ENCODE measurements at places on chromosomes 2 and 18.

DNA sequence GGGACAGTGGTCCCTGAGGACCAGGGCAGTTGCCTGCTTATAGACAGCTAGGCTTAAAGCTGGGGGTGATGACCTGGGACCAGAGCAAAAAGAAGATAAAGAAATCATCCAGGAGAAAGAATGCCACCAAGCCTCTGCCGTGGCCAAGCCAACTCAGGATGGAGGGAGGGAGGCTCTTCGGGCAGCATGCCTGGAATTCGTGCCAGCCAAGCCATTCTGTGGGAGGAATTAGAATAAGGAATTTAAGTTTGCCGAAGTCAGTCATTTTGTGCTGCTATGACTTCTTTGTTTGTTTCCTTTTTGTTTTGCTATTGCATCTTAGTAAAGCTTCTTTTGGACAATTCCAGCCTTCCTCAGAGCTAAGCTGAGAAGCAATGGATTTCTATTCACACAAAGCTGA is 124.1 kb downstream of the EN1 start:
- DNase-seq = no peak

DNA sequence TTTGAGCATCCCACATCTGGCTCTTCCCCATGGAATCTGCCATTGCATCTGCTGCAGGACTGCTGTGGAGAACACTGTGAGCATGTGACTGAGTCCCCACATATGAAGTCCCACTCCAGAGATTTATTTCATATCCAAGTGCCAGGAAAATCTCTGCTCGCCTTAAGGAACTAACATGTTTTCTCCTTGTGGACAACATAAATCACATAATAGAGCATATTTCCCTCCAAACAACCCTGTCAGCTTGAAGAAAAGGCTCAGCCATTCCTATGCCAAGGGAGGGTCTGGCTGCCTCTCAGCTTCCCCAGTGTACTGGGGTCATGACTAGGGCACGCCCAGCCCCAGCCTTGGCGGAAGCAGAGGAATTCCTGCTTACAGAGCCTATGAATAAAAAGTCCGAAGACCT is 193.7 kb downstream of the DNER start:
- no peak for DNase-seq

- no peak for DNase-seq
These were observed 152.6 kb upstream of the EPHA4 start for GRCh38 chr2:221724631-221725203.

DNA sequence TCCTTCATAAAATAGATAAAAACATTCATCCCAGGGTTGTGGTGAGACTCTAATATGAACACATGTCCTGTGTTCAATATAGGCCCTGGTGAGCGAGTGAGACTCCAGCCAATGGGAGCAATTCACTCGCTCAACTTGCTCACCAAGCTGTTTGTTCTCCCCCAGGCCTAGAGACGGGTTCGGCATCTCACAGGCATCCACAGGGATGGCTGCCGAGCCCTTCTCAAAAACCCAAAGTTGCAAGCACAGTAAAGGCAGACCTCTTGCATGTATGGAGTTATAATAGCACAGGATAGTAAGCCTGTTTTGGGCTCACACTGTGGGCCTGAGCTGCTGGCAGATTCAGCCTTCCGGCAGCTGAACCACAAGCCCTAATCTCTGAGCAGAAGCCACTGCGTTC is 15.7 kb downstream of the PARD6G start:
- no peak for DNase-seq

GRCh38 chr2:166184789-166185188 is 57.0 kb upstream of the SCN1A start:
- DNase-seq = no peak

- no peak for DNase-seq
These were observed 191.0 kb upstream of the FN1 start for GRCh38 chr2:215626812-215627281.

DNA sequence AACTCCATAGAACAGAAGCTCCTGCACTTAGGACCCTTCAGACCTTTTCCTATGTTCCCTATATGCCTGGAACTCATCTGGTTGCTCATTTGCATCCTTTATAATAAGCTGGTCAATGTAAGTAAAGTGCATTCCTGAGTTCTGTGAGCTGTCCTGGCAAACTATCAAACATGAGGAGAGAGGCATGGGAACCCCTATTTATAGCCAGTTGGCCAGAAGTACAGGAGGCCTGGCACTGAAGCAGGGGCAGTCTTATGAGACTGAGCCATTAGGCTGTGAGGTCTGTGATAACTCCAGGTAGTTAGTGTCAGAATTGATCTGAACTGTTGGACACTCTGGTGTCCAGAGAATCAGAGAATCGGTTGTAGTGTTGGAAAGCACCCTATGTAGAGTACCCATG is 88.4 kb downstream of the EHD3 start:
- no peak for DNase-seq

DNA sequence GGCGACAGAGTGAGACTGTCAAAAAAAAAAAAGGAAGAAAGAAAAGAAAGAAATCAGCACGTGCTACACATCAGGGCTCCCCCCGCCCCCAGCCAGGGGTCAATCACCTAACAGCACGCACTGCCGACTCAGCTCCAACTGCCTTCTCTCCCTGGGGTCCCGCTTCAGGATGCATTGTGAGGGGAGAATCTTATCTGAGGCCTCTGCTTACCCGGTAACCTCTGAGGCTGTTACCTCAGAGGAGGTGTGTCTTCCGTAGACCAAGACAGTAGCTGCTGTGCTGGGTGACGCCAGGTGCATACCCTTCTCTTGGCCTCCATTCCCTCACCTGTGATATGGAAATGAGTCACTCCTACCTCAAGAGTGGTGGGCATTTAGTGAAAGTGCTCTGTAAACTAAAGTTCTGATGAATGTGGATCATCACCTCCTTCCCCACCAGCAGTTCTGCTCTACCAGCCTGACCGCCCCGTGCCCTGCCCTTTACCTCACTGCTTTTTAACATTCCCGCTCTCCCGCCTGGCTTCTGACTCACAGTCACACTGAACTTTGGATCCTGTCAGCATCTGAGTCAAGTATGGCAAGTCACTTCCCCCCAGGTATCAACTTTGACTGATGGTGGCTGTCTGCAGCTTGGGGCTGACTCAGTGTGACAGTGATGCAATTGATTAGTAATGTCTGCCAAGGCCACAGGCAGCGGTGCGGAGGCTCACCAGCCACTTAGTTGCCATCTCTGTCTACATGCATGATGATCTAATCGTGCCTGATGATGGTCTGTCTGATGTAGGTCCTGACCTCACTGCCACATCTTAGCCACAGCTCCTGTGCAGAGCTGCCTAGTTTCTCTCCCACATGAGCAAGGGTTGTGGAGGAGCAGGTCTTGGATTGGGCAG is 20.1 kb downstream of the ARID5A start:
- DNase-seq = no peak

GRCh38 chr2:20128506-20129330 is 77.3 kb upstream of the LAPTM4A start:
- DNase-seq = no peak

DNA sequence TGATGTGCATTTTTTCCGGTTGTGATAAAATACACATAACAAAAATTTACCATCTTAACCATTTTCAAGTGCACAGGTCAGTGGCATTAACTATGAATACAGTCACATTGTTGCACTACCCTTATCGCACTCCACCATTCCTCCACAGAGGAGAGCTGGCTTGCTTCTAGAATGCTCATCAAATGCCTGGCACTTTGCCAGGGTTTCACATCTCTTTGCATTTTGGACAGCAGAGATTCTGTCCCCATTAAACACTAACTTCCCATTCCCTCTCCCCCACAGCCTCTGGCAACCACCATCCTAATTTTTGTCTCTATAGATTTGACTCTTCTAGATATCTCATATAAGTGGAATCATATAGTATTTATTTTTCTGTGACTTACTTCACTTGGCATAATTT is 165.0 kb downstream of the ASB1 start:
- DNase-seq = no peak

GRCh38 chr2:192773044-192773443 is 578.3 kb upstream of the TMEFF2 start:
- DNase-seq = no peak

DNA sequence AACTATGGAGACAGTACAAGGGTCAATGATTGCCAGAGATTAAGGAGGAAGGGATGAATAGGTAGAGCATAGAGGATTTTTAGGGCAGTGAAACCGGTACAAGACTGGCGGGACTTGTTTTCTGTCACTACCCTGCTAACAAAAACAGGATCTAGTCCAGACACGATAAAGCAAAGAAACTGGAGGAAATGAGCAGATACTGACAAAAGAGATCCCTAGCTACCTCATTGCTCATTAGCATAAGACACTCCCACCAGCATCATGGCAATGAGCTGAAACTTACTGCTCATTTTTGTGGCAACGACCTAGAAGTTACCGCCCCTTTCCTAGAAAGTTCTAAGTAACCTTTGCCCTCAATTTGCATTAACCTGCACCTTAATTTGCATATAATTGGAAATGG is 131.2 kb downstream of the ETAA1 start:
- DNase-seq = no peak

DNA sequence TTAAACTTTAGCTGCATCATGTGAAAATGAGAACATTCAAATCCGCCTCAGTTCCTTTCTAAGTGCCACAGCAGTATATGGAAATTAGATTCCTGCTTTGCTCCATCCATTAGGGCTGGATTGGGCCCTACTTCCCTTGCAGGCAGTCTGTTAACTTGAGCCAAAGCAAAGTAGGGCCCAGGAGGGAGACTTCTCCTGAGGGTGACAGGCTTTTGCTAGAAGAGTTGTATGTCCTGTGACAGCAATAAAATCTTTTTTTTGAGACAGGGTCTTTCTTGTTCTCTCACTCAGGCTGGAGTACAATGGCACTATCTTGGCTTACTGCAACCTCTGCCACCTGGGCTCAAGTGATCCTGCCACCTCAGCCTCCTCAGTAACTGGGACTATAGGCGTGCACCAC is 28.1 kb downstream of the VIL1 start:
- no peak for DNase-seq

DNA sequence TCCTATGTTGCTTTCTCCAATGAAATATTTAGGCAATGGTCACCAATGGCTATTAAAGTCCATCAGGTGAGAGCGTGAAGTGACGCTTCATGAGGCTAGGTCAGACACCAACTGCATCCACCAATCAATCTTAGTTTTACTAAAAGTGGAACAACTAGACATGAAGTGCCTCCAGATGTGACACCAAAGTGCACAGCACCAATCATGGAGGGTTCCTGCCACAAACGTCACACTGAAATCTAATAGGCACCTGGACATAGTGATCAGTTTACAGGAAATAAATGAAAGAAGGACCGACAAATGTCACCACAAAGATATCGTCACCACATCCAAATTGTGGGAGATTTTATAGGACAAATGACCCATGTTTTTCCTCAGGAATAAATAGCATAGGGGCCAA is 70.5 kb downstream of the PSMG2 start:
- DNase-seq = no peak

- no peak for DNase-seq
These were observed 12.0 kb upstream of the SATB2 start for GRCh38 chr2:199469514-199470360.

- no peak for DNase-seq
These were observed 7.0 kb upstream of the CIDEA start for GRCh38 chr18:12246849-12247808.

DNA sequence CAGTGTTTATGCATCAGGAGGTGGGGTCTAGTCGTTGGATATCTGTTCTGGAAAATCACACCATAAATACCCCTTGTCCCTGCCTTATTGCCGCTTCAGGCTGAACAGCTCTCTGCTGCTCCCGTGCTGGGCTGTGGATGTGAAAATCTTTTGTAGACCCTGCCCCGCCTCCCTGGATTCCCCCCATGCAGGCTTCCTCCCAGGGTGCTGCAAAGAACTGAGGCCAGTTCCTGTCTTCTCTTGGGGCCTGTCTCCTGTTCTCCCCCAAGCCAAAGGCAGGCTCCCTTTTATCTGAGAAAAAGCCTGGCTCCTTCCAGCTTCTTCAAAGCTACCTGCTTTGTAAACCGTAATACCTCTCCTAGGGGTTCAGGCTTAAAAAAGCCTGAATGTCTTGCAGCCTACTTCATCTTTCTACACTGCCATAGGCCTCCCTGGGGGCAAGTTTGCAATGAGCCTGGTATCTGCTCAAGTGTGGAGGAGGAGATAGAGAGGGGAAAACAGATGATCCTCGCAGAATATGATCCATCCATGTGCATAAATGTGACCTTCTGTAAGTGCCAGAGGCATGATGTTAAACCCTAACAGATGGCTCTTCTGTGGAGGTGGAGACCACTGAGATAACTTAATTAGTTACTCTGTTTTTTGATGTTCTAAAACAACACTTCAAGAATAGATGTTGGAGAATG is 55.3 kb downstream of the VWA3B start:
- no peak for DNase-seq

GRCh38 chr2:121450301-121450700 is 80.4 kb upstream of the RNU4ATAC start:
- no peak for DNase-seq

GRCh38 chr18:73696698-73697097 is 450.9 kb downstream of the FBXO15 start:
- DNase-seq = no peak

DNA sequence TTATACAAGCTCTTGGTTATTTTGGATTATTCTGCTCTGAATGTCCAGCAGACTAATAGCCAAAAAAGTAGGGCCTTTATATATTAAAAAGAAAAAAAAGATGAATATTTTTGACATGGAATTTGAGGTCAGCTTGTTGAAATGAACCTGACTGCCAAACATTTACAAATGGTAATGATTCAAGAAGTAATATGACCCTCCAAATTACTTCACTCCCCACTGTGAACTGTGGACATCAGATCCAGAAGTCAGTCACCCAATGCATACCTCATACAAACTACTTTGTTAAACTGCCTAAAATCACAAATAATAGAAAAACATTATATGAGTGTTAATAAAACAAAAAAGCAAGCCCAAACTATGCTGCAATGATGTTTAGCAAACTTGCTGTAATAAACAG is 10.0 kb downstream of the EPG5 start:
- DNase-seq = no peak

DNA sequence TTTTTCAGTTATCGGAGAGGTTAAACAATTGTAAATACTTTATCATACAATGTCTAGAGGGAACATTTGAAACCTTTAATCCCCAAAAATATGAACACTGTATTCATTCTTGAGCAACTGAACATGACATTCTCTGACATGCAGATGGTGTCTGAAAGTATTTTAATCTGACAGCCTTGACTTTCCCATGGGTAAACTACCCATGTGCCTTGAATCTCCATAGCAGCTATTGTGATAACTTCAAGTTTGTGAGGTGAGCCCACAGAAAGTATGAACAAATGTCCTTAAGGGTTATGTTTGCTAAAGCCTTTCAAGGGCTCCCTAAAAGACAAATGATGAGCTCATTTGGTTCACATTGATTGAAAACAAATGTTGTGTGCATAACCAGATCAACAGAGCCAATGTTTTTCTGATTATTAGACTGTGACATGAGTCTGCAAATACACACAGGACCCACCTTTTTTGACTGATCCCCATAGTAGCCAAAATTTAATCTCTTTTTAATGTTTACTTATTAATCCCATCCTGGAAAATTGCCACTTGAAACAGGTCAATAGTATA is 1326.0 kb downstream of the LRP1B start:
- DNase-seq = no peak

DNA sequence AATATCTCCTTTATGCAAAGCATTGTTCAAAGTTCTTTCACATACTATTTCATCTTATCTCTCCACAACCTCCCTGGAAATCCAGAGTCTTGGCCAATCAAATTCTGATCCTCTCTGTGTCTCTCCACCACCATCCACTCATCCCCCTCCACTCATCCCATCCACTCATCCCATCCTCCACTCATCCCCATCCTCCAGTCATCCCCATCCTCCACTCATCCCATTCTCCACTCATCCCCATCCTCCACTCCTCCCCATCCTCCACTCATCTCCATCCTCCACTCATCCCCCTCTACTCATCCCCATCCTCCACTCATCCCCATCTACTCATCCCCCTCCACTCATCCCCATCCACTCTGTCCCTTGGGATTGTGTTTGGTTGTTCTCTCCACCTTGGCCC is 101.1 kb downstream of the BCL2 start:
- no peak for DNase-seq
